ENCODE measurements at places on chromosomes 3 and 15.

GRCh38 chr3:64061628-64062027 is 38.3 kb upstream of the PSMD6 start:
- DNase-seq, result no peak

DNA sequence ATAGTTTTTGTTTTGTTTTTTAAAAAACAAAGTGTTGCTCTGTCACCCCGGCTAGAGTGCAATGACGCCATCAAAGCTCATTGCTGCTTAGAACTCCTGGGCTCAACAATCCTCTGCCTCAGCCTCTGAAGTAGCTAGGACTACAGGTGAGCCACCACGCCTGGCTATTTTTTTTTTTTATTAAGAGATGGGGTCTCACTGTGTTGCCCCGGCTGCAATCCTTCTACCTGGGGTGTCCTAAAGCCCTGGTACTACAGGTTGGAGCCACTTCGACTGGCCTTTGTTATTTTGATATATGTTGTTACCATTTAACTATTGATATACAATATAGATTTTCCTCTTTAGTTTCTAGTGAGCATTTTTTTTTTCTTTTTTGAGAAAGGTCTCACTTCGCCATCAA is 2.6 kb downstream of the NGLY1 start:
- DNase-seq, result no peak

DNA sequence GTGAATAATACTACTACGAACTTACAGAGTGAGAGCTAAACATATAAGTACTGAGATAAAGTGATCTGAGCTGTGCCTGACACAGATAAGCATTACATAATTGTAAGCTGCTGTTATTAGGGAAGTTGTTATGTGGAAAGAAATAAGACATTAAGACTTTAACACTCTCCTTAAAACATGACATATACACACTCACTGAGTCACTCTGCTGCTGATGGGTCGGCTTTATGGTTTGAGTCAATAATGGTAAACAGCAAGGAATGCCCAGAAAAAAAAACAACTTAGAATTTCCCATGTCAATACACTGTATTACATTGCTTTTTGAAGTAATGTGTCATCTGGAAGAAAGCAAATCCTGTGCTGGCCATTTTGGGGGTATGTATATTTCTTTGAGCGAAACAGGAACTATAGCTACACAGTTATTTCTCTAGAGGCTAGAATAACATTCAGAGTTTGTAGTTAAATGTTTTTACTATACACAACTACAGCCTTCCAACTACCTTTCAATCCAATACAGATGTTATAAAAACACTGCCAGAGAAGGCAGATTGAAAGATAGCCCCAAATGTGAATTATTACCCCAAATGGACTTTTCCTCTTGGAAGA is 22.8 kb upstream of the SPRED1 start:
- no peak for DNase-seq

DNA sequence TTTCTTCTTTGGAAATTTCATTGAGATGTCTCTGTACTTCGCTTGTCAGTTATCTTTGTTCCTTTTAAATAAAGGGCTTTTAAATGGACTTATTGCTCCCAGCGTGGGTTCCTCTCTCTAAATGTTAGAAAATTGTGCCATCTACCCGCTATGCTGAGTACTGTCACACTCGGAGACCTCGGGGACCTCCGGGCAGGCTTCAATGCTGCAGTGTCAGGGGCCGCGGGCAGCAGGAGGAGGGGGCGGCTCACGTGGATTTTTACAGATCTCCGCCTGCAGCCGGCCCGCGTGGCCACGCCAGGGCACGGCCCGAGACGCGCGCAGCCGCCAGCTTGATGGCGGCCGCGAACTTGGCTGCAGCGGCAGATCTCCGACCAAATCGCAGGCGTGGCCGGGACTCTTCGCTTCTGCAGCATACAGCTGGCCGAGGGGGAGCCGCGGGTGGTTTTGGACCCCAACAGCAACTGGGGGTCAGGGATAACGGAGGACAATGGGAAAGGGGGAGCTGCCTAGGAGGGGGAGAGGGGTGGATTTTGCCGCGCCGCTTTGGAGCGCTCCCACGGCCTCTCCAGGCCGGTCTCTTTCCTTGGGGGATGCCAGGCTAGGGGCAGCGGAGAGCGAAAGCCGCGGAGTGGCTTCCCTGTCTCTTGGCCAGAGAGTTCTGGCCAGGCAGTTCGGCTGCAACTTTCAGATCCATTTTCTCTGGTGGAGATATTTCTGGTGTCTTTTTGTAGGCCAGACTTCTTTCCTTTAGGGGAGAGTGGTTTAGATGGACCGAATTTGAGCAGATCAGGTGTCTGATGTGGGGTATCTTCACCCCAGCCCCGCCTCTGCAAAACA is 15.3 kb downstream of the NR2F2 start:
- peak; percentile 53 for DNase-seq

- peak; percentile 76 for DNase-seq
Measured at GRCh38 chr3:184523825-184524615, 37.6 kb upstream of the EPHB3 start.

GRCh38 chr15:99542828-99543227 is 23.0 kb upstream of the MEF2A start:
- no peak for DNase-seq

DNA sequence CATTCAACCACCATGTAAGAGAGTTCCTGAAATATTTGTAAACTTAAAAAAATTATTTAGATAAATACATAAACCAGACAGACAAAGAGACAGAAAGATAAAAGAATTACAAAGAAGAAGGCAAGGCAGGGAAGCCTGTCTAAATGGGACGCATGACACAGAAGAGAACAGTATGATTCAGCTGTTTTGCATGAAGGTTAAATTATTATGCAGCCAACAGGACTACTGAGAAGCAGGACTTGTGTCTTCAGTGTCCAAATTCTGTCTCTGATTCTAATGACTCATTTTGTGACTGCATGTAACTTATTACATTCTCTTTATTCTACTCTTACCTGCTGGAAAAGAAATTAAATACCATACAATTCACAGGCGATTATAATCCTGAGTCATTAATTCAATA is 340.4 kb upstream of the KCNMB2 start:
- no peak for DNase-seq

GRCh38 chr3:100516838-100517237 is 24.4 kb downstream of the TMEM45A start:
- no peak for DNase-seq

DNA sequence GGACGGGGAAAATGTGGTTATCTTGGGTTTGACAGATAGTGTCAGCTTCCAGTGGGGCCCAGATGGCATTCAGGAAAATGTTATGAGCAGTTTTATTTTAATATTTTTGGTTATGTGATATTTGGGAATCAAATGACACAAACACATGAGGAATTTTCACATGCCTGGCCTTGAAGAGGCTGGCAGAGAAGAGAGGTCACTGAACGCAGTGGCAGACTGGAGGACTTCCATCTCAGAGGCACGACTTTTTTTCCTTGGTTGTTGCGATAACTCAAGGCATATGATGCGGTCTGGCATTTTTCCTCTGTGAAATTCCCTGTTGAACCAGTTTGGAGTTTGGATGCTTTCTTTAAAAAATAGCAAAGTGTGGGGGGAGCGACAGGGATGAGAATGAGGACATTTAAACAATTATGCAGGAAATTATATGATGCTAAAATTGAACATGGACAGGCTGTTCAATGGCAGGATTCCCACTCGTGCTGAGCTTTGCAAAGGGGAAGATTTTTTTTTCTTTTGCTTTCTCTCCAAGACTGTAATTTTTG is 36.9 kb upstream of the ARPP21 start:
- no peak for DNase-seq

DNA sequence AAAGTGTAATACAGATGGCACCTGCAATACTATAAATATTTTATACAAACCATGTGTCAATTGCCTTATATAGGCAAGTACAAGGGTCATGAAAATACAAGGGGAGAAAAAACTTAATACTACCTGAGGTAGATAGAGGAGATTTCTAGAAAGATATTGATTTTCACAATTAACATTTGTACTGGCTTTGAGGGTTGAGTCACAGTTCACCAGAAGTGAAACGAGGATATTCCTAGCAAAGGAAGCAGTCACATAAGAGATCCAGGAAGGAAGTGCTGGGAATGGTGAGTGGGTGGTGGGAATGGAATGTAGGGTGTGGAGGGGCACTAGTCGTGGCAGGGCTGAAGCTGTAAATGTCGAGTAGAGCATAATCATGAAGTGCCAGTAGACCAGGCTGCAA is 108.7 kb downstream of the P2RY1 start:
- no peak for DNase-seq

- DNase-seq, result no peak
Measured at GRCh38 chr3:113153499-113154107, 57.8 kb upstream of the BOC start.

DNA sequence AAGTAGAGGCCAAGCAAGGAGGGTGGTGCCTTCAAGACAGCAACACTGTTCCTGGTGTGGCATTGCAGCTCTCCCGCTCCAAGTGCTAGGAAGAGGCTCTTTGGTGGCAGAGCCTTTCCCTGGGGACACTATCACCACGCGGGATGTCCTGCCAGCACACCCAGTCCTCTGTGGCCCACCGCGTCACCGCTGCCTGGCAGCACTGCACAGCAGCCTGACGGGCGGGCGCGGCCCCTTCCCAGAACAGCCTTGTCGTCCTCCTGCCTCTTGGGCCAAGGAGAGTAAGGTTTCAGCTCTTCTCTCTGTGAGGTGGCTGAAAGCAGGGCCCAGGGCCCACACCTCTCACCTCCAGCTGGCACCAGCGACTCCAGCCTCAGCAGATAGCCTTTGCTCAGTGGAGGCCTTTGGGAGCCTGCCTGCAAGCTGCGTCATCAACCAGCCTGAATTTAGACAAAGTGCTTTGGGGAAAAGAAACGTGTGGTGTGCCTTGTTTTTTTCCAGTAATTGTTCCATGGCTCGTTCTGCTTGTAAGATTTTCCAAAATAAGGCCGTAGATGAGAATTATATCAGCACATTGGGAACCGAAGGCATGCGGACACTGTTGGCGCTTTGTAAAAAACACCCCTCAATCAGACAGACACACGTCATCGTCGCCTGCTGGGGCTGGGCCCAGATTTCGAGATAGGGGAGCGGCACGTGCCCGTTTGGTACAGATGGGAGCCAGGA is 65.0 kb downstream of the AAGAB start:
- no peak for DNase-seq

DNA sequence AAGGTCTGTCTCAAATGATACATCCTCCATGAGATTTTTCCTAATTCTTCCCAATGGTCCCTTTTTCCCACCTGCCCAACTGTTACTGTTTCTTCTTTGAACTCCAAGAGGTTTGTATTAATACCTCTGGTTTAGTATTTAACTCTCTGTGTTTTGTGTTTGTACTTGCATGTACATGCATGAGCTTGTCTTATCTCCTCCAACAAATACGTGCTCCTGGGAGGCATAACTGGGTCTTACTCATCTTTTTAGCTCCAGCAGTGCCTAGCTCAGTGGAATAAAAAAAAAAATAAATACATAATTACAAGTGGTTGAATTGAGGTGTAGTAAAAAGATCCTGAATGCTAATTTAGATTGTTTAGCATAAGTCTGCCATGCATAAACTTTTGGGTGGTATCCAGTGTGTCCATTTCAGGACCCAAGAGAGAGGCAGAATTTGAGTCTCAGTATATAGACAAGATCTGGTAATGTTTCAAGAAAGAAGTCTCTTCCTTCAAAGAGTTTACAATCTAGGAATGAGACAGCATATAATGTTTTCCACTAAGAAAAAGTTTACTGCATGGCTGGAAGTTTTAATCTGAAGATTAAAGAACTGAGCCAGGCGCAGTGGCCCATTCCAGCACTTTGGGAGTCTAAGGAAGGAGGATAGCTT is 1.7 kb upstream of the LYSMD2 start:
- DNase-seq, result no peak

DNA sequence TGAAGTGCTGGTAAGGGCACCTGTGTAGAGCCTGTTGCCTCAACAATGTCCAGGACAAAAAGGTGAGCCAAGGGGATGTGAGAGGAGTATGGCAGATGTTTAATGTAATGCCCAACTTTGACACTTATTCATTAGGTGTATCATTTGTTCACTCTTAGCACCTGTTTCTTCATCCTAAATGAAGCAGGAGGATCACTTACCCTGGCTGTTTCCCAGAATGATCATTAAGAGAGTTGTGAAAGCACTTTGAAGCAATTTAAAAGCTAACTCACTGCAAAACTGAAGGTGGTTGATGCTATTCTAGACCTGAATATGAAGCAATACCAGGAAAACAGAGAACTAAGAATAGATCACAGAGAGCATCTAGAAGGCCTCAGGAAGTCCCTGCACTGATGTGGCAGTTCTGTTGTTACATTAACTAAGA is 3.4 kb upstream of the HHLA2 start:
- no peak for DNase-seq

DNA sequence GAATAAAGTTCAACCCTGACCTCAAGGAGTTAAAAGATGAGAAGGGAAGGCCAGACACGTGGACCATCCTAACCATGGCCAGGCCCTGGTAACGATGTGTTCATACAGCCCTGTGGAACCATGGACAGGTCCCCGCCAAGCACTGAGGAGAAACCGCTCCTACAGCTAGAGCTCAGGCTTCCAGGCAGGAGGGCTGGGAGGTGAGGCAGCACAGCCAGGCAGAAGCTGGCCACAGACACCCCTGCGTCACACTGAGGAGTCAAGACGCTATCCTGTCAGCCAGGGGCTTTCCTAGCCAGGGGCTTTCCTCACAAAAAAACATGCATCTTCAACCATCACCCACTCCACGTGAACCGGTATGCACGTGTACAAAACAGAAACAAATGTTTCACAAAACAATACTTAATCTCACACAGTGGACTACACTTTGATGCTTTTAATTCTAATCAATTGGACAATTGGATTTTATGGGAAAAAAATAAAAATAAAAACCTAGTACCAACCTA is 73.2 kb downstream of the TBC1D2B start:
- no peak for DNase-seq

DNA sequence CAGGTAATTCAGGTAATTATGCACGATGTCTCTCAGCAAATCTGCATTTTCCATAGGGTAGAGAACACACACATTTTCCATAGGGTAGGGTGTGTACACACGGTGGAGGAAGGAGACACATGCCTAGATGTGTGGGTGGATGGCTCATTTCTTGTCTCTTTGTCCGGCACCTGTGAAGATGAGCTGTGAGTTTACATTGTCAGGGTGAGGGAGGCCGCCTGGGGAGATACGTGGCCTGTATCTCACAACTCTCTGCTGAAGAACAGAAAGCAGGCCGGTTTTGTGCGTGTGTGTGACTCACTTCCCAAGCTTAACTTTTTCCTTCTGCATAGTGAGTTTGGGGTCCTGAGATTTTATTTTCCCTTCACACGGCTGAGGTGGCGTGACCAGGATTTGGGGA is 60.3 kb downstream of the SLC6A6 start:
- no peak for DNase-seq

DNA sequence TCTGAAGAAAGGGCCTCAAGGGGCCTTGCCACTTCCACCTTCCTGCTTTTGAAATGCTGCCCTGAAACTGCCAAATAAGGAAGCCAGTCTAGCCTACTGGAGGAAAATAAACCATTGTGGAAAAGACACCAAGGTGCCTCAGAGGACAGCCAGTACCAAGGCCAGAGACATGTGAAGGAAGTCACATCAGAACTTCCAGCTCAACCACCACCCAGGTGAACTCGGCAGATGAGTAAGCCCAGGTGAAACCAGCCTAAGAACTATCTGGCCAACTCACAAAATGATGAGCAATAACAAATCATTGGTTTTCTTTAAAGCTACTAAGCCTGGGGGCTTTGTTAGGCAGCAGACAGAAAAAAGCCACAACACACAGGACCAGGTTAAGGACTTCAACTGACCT is 103.0 kb downstream of the MAGI1 start:
- no peak for DNase-seq

GRCh38 chr15:30990036-30990435 is 1.4 kb downstream of the MTMR10 start:
- peak; percentile 22 for DNase-seq

- no peak for DNase-seq
Measured at GRCh38 chr3:141015481-141015880, 35.7 kb upstream of the SPSB4 start.

- peak; percentile 34 for DNase-seq
Measured at GRCh38 chr3:146550743-146551510, 6.5 kb upstream of the PLSCR1 start.

All from NB4 (cell line).